Hepatocyte (in vitro differentiated cells): ENCODE measurements at places on chromosomes 4 and X. TPM values are rescaled to one million over a fixed set of nuclear protein-coding genes. Genes with fewer than 3 reads are reported as not detected.

STPG2 gene
- polyA plus RNA-seq: 0.94 and 0.98 TPM in 2 replicates

KCNIP4 gene
- 0.46 and 0.69 TPM in 2 replicates for polyA plus RNA-seq

DNA sequence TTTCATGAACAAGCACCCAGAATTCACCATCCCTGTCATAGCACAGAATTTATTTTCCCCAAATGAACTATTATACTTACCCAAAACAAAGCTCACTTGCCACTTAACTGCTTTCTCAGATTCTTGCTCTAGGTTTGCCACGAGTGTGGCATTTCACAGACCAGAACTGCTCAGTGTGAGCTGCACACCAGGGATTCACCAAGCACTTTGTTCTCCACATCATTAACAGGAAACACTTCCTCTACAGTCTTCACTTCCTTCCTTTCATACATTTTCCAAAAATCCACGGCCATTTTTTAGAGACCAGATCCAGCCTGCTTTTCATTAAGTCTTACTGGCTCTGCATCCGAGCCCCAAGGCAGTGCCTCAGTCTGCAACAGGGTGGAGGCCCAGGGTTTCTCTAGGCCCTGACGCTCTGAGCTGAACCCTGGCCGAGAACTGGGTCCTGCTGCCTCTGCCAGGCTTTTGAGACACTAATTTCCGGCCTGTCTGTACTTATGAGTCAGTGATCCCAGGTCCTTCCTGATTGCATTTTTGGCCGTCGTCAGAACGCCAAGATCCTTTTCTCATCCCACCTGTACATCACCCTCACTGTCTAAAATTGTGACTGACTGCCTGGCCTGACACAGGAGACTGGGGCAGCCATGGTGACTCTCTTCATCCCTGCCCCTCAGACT is 67.6 kb upstream of the MTNR1A start:
- DNase-seq: no peak

GRCh38 chrX:114071412-114071811 is 512.5 kb upstream of the HTR2C start:
- no peak for DNase-seq

DNA sequence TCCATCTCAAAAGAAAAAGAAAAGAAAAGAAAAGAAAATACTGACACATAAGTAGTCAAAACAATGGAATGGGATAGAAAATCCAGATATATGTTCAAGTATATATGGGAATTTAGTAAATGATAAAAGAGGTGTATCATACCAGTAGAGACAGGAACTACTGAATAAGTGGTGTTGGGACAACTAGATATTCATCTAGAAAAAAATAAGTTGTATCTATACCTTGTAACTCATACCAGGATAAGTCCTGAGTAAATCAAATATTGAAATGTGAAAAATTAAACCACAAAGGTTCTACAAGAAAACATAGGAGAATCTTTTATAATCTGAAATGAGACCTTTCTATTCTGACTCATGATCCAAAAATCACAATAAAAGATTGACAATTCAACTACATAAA is 58.5 kb downstream of the RBM47 start:
- DNase-seq: no peak

- no peak for DNase-seq
These were observed 300.7 kb upstream of the BOD1L1 start for GRCh38 chr4:13928214-13928613.
